ENCODE measurements at places on chromosomes 6 and 20.

DNA sequence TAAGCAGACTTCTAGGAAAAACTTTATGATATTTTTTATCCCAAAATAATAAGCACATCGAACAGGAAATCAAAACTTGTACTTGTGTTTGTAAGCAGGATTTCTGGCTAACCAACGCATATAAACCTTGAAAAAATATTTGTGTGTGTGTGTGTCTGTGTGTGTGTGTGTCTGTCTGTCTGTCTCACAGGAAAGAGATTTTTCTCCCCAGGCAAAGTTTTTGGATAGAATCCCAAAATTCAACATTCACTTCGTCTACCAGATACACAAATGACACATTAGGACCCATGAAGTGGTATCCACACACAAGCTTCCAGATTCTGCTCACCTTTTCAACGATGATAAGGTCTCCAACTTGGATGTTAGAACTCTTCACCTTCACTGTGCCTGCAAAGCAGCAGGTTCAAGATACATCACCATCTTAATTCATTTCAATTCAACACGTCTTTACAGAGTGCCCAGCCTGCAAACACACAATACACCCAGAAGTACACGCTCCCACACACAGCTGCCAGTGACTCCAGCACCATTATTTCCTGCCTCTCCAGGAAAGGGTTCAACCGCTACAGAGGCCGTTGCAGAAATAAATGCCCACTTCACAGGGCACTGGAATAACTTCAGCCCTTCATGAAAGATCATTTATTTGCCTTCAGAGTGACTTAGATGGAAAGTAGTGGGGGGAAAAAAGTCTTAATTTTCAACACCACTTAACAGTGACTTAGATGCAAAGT is 70.9 kb downstream of the ATP9A start:
- no peak for DNase-seq

DNA sequence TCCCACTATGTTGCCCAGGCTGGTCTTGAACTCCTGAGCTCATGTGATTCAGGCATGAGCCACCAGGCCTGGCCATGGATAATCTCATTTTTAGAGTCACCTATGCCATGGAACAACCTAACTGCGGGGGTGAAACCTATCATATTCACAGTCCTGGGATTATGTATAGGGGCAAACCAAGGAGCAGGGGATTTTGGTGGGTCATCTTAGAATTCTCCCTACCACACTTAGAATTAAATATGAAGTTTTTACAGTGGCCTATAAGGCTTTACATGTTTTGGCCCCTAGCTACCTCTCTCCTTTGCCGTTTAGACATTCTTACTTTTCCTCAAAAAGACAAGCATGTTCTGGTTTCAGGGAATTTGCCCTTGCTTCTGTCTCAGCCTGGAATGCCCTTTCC is 20.6 kb upstream of the VEGFA start:
- no peak for DNase-seq

GRCh38 chr6:52958546-52959255 is 36.4 kb downstream of the GSTA4 start:
- DNase-seq = no peak

DNA sequence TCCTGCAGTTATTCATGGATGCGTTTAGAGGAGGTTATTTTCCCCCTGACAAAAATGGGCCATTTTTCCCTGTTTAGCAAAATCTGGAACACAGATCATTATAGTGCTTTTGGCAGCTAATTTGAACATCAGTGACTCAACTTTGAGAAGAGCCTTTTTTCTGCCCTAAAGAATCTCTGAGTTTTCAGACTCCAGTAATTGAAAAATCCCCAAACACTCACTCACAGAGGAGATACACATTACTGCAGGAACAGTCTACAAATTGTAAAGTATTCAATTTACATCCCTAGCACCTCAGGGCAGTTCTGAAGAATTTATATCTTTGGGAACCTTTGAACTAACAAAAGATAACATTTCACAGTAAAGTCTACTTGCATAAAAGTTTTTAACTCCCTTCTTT is 966.6 kb upstream of the SLC35B3 start:
- DNase-seq = no peak

GRCh38 chr6:121335087-121336008 is 1.1 kb upstream of the TBC1D32 start:
- DNase-seq = no peak

DNA sequence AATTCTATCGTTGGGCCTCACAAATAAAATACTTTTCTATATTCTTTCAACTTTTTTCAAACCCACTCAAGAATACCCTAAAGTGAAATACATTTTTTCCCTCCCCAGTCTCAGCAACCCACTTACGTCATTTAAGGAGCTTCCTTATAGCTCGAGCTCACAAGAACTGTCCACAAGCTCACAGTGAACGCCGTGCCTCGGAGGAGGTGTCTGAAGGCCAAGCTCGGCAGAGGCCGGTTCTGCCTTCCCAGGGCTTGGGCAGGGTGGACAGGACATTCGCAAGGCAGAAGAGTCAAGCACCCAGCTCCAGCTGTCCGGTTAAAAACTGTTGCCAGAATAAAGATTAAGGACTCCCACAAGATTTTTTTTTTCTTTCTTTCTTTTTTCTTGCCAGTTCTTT is 802.3 kb downstream of the QKI start:
- no peak for DNase-seq

GRCh38 chr6:26087284-26088115 is at the start of gene HFE:
HFE (plus strand) TSS chr6:26087429; CDS start chr6:26087441, 12 bp downstream.
- peak; percentile 83 for DNase-seq

GRCh38 chr6:150603176-150603575 is 3.5 kb downstream of the PLEKHG1 start:
- no peak for DNase-seq

DNA sequence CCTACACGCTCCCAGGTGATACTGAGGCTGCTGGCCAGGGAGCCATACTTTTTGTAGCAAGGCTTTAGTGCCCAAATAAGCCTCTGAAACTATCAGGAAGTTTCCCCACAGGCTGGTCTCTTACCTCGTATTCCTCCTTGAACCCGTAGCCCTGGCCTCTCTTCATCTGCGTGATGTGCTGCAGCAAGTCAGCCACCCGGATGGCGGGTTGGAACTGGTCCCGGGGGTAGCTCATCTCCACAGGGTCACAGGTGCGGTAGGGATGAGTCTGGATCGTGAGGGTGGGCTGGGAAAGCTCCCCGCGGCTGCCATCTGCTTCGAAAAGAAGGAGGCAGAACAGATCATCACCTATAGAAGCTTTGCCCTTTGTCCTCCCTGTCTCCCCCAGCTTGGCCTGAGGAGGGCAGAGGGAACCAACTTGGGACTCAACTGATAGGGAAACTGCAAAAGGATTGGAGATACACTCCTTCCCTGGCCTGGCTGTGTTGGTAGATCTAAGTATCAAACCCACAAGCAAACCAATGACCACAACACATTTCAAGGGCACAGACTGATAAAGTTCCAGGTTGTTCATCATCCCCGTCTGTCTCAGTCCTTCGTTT is 543.2 kb upstream of the CHD6 start:
- no peak for DNase-seq

DNA sequence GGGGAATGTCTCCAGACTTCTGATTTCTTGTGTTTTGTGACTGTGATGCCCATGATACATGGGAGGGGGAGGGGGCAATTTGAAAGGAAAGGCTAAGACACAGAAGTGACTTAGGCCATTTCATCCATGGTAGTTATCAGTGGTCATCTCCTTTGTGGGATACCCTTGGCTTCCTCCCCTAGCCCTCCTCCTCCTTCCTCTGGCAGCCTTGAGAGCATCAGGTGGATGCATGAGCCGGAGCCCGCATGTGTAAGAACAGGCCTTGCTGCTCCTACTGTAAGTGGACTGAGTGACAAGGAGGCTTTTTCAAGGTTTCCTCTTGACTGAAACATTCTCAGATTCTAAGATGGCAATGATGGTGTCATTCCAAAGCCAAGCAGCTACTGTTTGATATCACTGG is 874 bp downstream of the CD83 start:
- peak; percentile 68 for DNase-seq

- DNase-seq = no peak
Observed at GRCh38 chr6:127317388-127318128, 25.9 kb downstream of the ECHDC1 start.

DNA sequence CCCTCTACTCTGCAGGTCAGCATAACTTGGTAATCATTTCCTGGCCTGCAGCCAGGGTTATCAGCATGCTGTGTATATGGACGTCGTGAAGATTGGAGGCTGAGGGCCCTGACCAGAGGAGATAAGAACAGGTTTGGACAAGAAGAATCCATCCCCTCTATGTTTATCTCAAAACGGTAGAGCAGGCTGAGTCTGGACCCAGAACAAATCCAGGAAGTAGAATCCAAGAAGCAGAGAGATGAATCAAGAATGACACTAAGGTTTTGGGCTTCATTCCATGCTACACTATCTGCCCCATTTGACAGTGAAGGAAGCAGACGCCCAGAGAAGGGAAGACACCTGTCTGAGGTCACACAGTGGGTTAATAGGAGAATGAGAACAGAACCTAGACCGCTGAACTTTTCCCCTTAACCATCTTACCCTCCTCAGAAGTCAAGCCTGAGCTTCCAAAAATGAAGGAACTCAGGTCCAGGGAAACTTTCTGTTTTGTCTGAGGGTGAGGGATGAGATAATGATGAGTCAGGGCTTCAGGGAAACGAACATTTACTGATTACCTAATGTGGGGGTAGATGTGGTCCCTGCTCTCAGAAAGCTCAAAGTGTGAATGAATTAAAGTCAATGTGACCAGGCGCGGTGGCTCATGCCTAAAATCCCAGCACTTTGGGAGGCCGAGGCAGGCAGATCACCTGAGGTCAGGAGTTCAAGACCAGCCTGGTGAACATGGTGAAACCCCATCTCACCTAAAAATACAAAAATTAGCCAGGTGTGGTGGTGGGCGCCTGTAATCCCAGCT is 9.4 kb upstream of the COMMD7 start:
- no peak for DNase-seq

DNA sequence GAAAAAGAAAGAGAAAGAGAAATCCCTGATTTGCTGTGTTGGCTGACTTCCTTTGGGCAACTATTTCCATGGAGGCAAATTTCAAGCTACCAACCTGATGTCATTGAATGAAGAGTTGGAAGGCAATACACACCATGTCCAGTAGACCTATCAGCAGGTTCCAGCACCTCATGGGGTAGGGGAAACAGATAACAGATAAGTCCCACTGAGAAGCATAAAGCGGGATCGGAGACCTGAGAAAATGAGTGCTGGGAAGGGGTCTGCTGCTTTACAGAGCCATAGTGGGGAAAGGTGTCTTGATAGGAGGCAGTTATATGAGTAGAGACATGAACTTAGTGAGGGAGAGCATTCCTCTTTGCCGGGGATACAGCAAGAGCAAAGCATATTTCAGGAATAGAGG is 244.9 kb downstream of the PLCB1 start:
- DNase-seq = no peak

DNA sequence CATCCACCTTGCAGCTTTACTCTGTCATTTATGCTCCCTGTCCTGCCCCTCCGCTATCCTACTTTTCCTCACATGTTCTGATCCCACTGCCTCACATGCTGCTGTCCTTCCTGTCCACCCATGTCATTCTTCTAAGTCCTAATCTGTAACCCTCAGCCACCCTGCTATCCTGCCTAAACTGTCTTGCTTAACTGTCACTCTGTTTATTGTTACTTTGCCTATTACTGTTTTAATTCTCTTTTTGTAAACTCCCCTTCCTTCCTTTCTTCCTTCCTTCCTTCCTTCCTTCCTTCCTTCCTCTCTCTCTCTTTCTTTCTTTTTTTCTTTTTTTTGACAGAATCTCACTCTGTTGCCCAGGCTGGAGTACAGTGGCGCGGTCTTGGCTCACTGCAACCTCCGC is 1.4 kb downstream of the CUL9 start:
- DNase-seq = no peak

GRCh38 chr6:17585766-17586490 is 14.2 kb upstream of the FAM8A1 start:
- DNase-seq = no peak

DNA sequence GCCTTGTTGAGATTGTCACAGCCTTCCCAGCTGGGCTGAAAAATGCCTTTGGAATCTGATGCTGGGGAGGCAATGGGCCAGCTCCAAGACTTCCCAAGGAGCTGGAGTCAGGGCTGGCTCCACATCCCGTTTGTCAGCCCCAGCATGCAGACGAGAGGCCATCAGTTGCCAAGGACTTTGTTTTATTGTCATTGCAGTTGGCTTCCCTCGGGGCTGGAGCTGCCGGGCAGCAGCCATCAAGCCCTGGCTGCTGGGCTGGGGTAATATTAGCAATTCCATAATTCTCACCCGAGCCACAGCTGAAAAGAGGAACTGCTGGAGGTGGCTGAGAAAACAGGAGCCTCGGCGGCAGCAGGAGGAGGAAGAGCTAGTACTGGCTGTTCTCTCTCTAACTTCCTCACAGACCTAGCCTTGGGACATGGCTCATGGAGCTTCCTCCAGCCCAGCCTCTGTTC is 182.5 kb downstream of the CDC5L start:
- DNase-seq = no peak

GRCh38 chr6:119328892-119329793 is 20.4 kb downstream of the MAN1A1 start:
- DNase-seq = peak; percentile 41

GRCh38 chr6:26251354-26252076 is 113.5 kb upstream of the BTN3A2 start:
- peak; percentile 94 for DNase-seq

GRCh38 chr6:167153521-167153959 is 4.2 kb downstream of the GPR31 start:
- DNase-seq = no peak

- DNase-seq = no peak
Observed at GRCh38 chr6:11500008-11500407, 37.5 kb upstream of the TMEM170B start.

GRCh38 chr6:165515963-165516624 is 146.9 kb downstream of the PDE10A start:
- DNase-seq = no peak

DNA sequence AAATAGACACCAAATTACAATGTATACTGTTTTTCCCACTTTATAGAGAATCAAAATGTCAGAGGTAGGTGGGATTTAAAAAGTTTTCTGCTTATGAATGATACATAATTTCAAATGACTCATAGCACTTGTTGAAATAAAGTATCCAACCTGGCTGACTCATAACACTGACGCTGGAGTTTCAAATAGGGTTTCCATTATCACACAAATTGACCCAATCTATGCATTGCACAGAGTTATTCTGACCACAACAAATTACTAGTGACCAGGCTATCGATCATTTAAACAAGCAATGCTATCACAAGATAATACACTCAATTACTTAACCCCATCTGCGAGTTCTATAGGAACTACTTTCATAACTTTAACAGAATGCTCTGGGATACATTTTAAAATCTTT is 31.9 kb upstream of the PRELID3B start:
- no peak for DNase-seq

DNA sequence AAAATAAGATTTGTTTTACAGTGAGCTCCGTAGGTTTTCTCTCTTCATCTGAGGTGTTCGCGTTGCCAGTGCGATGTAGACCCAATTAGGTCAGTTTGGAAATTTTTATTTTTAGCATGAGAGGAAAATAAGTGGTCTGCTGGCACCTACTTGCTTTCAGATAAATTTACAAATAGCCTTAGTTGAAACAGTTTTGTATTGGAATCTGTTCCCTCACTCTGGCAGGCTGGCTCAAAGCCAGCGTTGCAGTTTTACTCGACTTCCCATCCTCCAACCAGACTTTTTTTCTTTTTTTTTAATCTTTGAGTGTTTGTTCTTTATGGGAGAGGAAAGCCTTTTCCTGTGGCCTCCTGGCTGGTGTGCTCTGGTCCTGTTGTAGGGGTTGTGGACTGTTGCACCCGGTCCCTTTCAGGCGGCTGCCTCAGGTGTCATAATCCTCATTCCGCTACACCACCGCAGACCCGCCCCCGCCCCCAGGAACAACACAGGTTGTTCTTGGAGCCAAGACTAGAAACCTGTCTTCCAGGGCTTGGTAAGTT is 46.7 kb downstream of the TIAM2 start:
- DNase-seq = no peak

Measured in activated CD4-positive, alpha-beta T cell treated with anti-CD3 and anti-CD28 coated beads, Interleukin-2, amount 10 ng/mL, durations not matched to agents 24 days and 14 days (primary cell).